LHCN-M2 (cell line): ENCODE measurements at places on chromosomes 16 and 17. TPM values are rescaled to one million over a fixed set of nuclear protein-coding genes. Genes with fewer than 3 reads are reported as not detected.
A peak's percentile ranks its signal among the peaks of the same experiment; 100 is the strongest.

GRCh38 chr17:35315283-35315682, 58.1 kb downstream of the SLFN11 start:
- DNase-seq = peak; percentile 92

DNA sequence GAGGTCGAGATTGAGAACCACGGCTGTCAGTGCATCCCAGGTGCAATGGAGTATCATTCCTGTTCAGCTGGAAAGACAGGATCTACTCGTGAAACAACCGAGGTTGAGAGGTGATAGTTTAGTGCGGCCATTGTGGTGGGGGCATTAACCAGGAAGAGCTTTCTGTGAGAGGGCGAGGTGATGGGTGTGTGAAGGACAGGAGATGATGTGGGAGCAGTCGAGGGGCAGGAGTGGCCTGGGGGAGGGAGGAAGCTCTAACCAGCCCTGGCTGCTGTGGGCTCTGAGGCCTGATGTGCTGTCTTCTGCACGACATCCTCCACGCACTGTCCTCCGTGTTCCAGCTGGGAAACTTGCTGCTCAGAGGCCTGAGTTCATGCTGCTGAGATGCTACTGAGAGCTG, 22.0 kb downstream of the GOSR2 start:
- no peak for DNase-seq

DNA sequence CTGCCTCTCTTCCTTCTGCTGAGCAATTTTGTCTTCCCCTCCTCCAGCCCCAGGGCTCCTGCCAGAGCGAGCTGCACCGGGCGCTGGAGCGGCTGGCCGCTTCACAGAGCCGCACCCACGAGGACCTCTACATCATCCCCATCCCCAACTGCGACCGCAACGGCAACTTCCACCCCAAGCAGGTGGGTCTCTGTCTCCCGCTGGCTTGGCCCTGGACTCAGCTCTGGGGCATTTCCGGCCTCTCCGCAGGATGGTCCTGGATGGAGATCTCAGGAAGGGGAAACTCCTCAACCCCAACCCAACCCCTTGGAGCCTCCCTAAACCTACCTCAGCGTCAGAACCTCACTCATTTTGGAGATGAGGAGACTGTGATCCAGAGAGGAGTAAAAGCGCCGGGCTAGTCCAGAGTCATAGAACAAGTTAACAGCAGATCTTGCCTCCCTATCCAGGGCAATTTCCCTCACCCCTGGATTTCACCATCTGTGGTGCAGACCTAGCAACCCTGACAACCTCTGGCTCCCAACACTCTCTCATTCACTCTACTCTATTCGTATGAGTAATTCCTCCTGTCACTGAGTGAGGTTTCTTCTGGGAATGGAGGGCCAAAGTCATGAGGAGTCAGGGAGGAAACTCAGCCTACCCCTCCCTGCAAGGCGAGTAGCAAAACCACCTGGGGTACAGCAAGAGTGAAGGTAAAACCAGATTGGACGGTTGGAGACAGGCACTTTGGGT, 10.8 kb downstream of the IGFBP4 start:
- no peak for DNase-seq

GRCh38 chr17:31283841-31284240, 13.2 kb downstream of the OMG start:
- peak; percentile 69 for DNase-seq

GRCh38 chr17:81118308-81119221, 46.7 kb upstream of the PVALEF start:
- no peak for DNase-seq

DNA sequence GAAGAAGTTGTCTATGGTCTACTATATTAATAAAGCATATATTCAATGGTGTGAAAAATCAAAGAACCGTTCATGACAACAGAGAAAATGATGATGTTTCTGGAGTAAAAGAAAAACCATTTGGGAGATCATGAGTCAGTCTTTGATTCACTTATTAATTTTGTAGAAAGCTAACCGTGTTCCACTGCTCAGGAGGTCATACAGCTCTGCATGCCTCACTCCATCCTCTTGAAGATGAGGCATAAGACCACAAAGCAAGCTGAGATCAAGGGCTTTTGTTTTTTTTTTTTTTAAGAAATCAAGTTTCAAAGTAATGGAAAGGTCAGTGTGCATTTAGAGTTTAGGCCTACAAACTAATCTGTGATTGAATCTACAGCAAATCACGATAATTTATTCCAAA, 206.4 kb downstream of the CEP112 start:
- peak; percentile 50 for DNase-seq

GRCh38 chr17:73261952-73262675, 434 bp upstream of the CPSF4L start:
- no peak for DNase-seq

- DNase-seq = peak; percentile 88
These were observed 51.8 kb downstream of the BEAN1 start for GRCh38 chr16:66478733-66479511.

DNA sequence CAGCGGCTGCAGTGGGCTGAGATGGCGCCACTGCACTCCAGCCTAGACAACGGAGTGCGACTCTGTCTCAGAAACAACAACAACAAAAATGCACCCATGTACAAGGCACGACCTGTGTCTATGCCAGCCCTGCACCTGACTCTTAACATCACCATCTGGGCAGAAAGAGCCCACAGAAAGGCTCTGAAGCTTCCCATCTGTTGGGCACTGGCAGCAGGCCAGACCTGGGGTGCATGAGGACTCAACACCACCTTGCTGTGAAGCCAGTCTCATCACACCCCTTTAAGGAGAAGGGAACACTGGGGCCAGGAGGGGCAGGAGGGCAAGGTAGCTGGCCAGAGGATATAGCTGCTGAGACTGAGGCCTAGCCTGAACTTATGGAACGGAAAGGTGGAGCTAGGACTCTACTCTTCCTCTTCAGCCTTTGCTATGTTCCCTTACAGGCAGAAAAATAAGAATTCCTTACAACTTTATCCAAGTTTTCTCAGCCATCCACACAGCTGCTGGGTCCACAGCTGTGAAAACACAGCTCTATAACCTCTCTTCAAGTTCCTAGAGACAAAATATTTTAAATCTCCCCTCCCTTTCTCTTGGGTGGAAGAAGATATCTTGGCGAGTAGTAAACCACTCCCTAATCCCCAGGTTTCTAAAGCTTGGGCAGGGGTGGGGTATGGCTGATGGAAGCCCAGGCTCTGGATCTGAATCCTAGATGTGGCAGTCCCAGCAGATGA, 2.8 kb downstream of the ELOB start:
- DNase-seq = peak; percentile 80

DNA sequence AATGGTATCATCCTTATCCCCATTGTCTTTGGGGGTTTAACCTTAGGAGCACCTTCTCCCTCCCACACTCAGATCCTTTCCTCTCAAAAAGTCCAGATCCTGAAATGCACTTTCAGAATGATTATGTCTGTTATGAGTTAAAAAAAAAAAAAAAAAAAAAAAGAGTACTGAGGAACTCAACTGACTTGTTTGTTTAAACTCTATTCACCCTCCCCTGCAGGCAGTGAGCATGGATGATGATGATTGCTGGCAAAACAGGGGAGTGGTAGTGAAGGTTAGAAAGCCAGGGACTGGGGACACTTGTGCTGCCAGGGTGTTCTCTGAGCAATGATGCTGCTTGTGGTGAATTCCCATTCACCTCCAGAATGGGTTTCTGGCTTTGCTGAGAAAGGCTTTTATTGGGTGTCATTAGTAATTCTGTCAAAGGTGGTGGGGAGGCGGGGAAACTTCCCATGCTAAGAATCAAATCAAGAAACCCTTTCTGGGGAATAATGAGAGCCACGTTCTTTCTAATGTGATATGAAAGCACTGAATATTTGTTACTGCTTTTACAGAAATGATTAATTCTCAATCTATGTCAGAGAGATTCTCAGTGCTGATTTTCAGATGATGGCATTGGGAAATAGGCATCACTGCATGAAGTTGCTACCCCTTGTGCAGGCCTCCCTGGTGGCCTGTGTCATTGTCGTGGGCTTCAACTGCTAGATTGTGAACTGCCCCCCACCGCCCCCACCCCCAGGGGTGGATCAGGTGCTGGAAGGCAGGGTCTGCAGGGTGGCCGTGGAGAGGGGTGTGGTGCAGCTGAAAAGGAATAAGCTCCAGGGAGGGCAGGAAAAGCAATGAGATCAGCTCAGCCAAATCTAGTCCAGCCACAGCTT, 14.1 kb downstream of the CCL4 start:
- no peak for DNase-seq

DNA sequence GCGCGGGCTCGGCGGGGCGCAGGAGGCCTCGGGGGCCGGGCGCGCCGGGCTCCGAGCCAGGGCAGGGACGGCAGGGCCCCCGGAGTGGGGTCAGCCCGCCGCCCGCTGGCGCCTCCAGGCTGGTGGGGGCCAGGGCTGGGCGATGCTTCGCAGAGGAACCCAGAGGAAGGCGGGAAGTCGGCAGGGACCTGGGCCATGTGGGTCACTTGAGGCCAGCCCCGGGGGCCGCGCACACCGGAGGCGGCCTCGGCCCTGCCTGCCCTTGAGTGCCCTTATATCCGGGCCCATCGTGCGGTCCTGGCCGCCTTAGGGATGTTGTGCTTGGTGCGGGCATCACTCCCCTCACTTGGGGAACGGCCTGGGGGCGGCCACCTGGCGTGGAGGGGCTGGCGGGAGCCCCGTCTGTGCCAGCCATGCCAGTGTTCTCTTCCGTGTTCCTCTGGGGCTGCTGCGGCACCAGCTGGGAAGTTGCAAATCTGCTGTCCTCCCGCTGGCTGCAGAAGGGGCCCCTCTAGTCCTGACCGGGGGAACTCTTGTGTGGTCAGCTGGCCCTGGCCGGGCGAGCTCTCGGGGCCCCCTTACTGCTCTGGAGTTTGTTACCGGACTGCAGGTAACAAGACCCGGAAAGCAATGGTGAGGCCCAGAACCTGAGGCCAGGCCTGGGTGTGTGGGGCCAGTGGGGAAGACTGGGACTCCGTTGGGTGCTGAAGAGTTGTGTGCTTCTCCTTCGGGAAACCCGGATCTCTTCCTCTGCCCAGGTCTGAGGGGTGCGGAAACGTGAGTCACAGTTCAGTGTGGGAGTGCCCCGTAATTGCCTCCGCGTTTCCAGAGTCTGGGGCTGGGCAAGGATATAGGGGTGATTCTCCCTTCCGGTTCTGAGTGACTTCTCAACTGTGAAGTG, 849 bp downstream of the CAPN15 start:
- peak; percentile 80 for DNase-seq

The CLEC19A gene
- not detected in 2 replicates for total RNA-seq

The ITGA2B gene
- total RNA-seq = 0.40 TPM in 1 of 2 replicates, not detected in the other

The TEKT3 gene
- 0.06 TPM in 1 of 2 replicates, not detected in the other for total RNA-seq

The DPEP3 gene
- total RNA-seq = not detected in 2 replicates

The CPHXL2 gene
- total RNA-seq = not detected in 2 replicates

The NT5M gene
- 4.5 and 5.5 TPM in 2 replicates for total RNA-seq

The C16orf92 gene
- not detected in 2 replicates for total RNA-seq

The MOSMO gene
- 17.2 and 24.4 TPM in 2 replicates for total RNA-seq

The CDH13 gene
- total RNA-seq = 140 and 162 TPM in 2 replicates
